Activated CD8-positive, alpha-beta memory T cell treated with anti-CD3 and anti-CD28 coated beads for 1 hour (primary cell): ENCODE measurements at places on chromosomes 1 and 21.

GRCh38 chr1:212040629-212041412 lies 5.3 kb downstream of the DTL start:
- DNase-seq = no peak

- no peak for DNase-seq
Measured at GRCh38 chr1:53385276-53386225, 57.7 kb upstream of the LRP8 start.

GRCh38 chr1:176073524-176074157 lies 133.4 kb downstream of the COP1 start:
- no peak for DNase-seq

- no peak for DNase-seq
Measured at GRCh38 chr1:75641325-75641724, 30.4 kb upstream of the SLC44A5 start.

GRCh38 chr1:168497376-168497950 lies 46.3 kb downstream of the XCL2 start:
- DNase-seq = no peak

DNA sequence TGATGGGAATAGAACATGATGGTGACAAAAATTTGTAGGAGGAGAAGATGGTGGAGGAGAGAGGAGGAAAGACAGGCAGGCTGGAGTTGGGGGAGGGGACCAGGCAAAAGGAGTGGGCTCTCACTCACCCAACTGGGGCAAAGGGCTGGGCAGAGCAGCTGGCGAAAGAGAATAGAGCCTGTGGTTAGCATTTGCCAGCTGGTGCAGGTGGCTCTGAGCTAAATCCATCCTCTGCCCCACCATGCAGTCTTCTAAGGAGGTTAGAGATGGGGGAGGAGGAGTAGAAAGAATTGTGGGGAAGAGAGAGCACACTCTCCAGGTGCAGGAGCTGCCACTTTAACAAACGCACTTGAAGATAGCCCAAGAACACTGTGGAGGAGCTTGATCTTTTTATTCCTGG lies 27.6 kb upstream of the SLAMF1 start:
- no peak for DNase-seq

- no peak for DNase-seq
Measured at GRCh38 chr1:13737398-13737797, 37.4 kb downstream of the PRDM2 start.

DNA sequence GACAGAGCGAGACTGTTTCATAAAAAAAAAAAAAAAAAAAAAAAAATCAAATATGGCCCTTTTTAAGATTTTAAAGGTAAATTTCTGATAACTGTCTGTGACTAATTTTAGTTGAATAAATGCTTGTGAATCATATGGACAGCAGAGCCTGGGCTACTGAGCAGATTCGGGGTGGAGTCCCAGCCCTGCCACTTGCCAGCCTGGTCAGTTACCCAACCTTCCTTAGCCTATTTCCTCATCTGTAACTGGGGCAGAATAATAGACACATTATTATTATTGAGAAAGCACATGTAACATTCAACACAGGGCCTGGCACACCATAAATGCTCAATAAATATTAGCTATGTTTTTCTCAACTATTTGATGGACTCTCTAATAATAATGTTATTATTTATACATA lies 11.2 kb upstream of the H3-3A start:
- no peak for DNase-seq

DNA sequence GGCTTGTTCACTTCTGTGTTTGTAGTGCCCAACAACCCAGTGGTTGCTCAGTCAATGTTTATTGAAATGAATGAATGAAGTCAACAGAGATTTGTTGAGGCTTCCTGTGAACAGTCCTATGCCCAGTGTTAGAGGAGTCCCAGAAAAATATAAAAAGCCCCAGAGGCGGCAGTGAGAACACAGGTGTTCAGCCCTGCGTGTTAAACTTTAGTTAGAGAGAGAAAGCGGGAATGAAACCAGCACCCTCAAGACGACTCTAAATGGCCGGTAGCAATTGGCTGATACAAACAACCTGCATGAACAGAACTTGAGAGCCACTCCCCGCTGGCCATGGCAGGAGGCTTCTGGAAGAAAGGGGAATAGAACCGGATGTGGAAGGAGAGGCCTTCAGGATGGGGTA lies 22.6 kb downstream of the TMEM51 start:
- no peak for DNase-seq

GRCh38 chr1:76254104-76255030 lies 179.8 kb downstream of the ST6GALNAC3 start:
- DNase-seq = no peak

DNA sequence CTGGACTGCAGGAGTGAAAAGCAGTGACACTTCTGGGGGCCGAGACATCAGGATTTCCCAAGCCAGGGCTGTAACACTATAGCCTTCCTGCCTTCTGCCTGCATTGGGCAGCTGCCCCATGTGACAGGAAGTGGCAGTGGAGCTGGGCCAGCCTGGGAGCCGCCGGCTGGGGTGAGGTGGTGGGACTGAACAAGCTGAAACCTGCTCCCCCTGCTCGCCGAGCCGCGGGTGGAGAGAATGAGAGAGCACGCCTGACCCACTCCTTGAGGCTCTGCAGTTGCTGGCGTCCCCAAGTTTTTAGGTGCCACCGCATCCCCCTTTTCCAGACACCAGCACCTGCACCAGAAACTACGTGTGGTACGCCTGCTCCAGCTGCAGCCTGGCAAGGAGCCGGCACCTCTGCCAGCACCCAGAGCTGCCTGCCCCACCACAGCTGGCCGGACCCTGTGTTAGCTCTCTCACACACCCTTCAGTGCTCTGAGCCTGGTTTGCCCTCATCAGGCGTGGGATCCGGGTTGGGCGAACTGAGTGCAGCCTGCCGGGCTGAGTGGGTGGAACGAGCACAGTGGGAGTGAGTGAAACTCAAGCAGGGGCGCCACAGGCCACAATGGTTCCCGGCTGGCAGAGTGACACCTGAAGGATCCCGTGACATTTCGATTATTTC lies 119.4 kb downstream of the AKT3 start:
- DNase-seq = no peak

DNA sequence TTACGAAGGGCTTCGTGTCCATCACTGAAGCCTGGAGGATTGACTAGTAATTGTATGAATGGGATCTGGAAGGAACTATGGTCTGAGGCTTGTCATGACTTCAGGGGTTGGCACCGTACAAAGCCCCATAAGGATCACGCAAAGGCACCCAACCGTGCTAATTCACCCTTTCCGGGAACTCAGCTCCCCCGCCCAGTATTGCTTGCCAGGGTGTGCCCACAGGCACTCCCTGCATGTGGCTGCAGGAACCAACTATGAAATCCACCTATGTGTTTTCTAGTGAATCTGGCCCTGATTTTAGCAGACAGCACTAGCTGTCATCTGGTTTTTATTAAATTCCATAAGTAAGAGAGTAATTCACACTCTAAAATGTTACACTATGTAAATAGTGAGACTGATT lies 139.2 kb downstream of the TM2D1 start:
- DNase-seq = no peak

DNA sequence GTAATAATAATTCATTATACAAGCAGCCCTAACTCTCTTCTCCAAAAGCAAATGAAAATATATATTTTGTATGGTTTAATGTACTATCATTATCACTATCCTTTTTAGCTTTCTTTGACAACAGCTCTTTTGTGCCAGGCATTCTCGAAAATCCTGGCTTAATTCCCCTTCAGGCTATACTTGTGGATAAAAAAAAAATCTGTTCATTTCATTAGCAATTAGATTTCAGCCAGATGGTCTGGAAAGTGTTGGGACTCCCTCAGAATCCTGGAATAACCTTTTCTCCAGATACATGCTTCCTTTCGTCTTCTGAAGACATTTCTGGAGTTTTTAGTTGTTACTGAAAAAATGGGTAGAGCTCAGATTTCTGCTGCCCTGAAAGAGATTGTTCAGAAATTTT lies 83.4 kb upstream of the PLPPR4 start:
- DNase-seq = no peak

- DNase-seq = no peak
Measured at GRCh38 chr1:175792136-175792535, 48.7 kb upstream of the TNR start.

DNA sequence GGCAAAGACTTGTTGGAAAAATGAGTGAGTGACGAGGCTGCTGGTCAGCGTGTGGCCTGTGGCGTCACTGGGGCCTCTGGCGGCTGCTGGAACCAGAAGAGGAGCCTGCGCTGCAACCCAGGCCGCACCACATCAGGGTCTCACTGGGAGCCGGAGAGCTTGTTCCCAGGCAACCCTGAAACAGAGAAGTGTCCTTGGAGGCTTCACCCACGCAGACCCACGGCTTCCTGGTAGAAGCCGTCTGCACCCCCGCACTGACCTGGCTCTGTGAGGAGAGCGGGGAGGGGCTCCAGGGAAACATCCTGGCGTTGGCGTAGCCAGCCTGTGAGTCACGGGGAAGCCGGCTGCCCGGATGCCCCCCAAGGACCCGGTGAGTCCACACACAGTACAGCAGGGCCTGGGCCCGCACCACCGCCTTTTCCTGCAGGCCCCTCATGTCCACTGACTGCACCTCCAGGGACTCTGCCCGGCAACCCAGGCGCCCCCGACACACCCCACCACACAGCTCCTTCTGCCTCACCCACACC lies 57.4 kb downstream of the COL6A1 start:
- no peak for DNase-seq

DNA sequence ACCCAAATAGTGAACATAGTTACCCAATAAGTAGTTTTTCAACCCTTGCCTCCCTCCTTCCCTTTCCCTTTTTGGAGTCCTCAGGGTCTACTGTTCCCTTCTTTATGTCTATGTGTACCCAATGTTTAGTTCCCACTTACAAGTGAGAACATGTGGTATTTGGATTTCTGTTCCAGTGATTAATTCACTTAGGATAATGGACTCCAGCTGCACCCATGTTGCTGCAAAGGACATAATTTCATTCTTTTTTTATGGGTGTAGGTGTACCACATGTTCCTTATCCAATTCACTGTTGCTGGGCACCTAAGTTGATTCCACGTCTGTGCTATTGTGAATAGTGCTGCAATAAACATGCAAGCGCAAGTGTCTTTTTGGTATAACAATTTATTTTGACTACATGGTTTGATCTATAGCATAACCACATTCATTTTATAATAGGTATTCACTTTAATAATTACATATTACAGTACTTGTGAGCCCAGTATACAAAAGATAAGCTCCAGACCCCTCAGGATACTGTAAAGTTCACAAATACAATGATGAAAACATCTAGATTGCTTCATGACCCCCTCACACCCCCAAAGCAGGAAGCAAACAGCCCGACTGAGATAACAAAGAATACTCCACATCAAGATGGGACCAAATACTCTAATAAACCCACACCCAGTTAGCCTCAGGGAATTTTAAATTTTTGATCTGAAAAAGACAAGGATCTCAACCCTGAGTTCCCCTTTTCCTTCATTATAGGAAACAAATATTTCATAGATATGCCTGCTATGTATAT lies 45.3 kb downstream of the PUM1 start:
- no peak for DNase-seq

- DNase-seq = no peak
Measured at GRCh38 chr1:156694690-156694962, 10.8 kb downstream of the CRABP2 start.

DNA sequence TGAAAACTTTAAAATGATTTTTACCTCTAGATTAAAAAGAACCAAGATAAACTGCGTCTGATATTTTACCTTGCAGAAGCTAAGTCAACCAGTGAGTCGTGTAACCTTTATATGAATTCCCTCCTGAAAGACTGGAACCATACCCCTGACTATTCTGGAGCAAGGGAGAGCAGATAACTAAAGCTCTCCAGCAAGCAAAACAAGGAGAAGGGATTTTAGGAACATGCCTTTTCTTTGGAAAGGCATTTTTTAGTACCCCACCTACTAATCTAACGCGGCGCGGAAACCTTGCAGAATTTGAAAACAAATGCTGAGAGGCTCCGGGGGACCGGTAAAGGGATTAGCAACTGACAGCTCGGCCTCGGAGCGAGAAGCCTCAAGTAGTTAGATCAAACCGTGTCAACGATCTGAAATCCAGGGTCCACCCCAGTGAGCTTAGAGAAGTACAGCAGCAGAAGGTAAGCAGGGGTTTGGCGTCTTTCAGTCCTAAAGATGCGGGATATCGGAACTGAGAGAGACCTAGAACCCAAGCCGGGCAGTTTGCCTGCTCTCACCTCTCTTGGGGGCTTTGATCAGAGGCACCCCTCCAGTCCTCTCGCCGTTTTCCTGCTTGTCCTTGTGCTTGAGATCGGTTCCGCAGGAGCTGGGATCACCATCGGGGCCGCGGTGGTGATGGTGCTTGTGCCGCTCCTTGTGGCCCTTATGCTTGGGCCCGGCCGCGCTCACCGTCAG lies 954 bp downstream of the RSBN1 start:
- peak; percentile 27 for DNase-seq
